CMK (cell line): ENCODE measurements at places on chromosomes 2 and 18.

DNA sequence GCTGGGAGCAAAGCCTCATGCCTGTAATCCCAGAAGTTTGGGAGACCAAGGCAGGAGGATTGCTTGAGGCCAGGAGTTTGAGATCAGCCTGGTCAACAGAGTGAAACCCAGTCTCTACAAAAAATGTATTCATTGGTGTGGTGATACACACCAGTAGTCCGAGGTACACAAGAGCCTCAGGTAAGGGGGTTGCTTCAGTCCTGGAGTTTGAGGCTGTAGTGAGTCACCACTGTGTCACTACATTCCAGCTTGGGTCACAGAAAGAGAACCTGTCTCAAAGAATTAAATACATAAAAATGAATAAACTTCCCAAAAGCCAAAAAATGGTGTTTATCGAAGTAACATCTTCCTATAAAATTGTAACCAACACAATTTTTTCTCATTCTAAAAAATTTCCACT is 568.1 kb upstream of the LINC00305 start:
- no peak for DNase-seq

GRCh38 chr2:127196998-127197397 is 23.1 kb downstream of the CYP27C1 start:
- no peak for DNase-seq

DNA sequence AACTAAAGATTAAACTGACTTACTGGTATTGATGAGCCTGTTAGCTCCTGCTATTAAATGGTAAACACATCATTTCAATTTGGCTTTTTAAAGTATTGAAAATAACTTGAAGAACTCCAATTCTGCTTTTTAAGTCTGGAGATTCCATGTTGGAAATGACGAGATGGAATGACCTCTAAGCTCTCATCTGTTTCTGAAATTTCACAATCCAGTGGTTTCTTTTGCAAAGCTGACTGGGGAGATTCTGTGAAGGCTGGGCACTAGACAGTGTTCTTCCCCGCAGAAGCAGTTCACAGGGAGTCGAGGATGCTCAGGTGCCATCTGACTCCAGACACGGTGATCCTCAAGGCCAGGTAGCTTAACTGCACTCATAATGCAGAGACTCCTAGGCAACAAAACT is 44.7 kb downstream of the DHRS9 start:
- DNase-seq: no peak

- DNase-seq: no peak
These were observed 281.5 kb downstream of the AFF3 start for GRCh38 chr2:99860720-99861375.

DNA sequence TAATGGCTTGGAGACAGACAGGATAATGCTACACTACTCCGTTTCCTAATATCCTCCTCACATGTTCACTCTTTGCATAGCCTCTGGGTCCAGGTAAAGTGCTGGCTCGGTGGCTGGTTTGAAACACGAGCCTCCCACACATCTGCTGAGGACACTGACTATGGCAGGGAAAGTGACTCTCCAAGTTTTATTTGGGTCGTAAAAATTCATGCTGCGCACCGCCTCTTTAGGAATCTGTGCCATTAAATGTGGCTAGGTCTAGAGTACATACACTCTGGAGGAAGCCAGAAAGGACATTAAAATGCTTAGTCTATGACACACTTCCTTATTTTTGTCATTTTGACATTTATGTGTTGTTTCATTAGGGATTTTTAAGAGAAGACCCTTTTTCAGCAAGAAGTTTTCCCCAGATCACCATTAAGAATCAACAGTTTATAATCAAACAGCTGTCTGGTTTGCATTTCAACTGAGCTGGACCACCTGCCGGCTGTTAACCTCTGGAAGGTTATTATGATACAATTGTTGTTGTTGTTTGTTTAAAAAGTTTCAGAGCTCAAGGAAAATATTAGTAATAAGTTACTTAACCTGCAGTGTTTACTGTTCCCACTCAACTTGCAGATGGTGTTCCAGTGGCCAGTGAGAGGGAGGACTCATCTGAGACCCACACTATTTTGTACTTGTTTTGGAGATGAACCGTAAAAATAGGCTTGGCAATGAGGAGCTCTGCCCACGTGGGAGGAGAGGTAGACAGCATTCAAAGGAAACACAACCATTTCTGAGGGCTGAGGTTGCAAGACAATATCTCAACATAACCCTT is 443.3 kb upstream of the MEIS1 start:
- DNase-seq: no peak
